Fibroblast of skin of abdomen (primary cell): ENCODE measurements at places on chromosomes 1 and 21.
A peak's percentile ranks its signal among the peaks of the same experiment; 100 is the strongest.

DNA sequence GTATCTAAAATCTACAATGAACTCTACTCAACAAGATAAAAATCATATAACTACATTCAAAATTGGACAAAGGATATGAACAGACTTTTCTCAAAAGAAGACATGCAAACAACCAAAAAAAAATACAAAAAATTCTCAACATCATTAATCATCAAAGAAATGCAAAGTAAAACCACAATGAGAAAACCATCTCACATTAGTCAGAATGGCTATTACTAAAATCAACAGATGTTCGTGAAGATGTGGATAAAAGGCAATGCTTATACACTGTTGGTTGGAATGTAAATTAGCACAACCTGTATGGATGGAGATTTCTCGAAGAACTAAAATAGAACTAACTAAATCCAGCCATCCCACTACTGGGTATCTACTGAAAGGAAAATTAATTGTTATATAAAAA lies 1080.8 kb downstream of the AMY1C start:
- DNase-seq = no peak

DNA sequence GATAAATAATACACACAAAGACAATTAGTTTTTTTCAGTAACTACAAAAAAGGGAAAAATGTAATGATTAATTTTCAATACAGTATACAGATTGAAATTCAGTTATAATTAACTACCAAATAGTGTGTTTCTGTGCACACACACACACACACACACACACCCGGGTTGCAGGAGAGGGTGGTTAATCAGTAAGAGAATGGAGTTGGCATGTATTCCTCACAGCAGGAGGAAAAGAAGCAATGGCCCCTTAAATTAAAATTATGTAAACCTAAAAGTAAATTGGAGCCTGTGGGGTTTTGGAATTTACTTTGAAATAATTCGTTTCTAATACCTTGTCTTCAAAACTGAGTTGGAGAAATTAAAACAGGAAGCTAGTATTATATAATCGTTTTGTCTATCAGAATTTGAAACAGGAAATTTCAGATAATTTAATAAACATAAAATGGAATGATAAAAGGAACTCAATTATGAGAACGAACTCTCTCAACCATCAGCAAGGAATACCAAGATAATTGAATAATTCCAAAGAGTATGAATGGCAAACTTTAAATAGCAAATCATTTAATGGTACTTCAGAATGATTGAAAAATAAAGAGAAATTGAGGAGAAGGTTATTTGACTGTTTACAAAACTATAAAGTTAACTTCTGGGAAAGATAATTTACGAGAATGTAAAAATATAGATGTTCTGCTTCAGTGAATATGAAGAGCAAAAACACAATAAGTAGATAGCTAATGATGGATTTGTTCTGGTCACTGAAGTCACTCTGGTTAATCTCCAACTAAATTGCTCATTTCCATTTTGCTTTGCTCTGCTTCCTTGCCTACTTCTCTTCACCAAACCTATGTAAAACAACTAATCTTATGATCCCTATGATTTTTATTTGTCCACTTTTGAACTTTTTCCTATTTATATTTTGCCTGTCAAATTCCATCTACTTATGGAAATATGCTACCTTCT lies 547.9 kb upstream of the ZP4 start:
- no peak for DNase-seq

GRCh38 chr1:9753121-9753531 lies 70.6 kb downstream of the CLSTN1 start:
- DNase-seq = peak; percentile 82

- DNase-seq = no peak
Measured at GRCh38 chr1:246308533-246309075, 198.5 kb downstream of the SMYD3 start.
